ENCODE measurements at places on chromosomes 12 and 14.
A peak's percentile ranks its signal among the peaks of the same experiment; 100 is the strongest.

DNA sequence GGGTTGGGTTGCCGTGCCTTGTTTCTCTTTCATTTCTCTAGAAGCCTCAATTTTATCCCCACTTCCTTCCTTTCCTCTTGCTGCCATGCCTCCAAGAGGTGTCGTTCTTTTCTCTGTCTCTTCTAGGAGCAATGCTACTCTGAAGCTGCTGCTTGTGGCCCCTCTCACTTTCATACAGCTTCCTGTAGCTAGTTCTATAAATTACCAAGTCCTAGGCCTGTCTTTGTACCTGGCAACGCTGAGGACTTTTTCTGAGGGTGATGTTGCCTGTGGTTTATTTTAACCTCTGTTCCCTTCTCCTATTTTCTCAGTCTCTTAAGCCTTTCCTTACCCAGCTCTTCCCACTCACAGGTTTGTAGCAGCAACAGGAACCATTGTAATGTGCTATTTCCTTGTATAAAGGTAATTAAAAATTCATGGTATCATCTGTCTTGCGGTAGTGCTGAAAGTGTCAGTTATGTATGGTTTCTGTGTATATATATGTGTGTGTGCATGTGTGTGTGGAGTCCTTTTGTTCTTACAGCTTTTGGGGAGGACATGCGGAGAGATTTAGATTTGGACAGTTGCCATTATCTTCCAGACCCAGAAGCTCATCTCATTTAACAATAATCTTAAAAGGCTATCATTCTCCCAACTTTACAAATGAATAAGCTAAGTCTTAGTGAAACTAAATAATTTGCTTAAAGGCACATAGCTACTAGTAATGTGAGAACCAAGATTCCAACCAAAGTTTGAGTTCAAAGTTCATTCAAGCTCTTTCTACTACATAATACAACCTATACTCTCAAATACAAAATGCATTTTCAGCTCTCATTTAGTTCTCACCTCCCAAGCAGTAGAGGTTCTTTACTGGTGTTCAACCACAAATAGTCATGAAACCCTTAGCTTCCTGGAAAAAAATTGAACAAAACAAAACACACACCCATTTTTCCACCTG, 43.8 kb downstream of the DDHD1 start:
- peak; percentile 82 for DNase-seq

DNA sequence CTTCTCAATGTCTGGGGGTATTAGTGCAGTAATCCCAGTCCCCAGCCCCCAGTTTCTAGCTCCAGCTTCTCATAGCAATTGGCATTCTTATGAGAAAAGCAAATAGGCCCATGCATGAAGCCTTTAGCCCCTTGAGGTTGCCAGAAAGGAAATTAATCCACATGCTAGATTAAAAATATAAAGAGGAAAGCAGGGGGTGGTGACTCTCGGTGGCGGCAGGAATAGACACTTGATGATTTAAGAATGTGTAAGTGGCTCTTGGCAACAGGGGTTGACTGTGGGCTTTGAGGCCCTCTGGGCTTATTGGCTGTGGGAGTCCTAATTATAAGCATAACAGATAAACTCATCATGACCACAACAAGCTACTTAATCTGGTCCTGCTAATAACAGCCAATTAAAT, 1367.3 kb upstream of the FLRT2 start:
- no peak for DNase-seq

- DNase-seq: no peak
Measured at GRCh38 chr14:90060965-90061684, 669 bp upstream of the KCNK13 start.

DNA sequence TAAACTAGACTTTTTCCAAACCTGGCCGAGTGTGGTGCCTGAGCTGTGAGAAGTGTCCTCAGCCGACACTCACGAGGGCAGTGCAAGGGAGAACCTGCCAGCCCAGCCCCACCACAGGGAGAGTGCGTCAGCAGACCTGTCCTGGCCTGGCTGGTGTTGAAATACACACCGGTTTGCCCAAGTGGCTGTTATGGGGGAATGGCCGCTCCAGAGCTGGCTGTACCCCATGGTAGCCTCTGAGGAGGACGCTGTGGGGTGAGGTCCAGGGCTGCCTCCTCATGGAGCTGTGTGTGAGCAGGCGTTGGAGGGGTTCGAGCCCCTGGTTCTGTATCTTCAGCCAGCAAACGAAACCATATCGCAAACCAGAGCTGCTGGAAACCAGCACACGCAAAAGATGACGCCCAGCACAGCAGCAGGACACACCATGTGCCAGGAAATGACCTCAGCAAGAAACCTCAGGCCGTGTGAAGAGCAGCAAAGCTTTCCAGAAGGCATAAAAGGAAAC, 9.4 kb downstream of the ANKRD9 start:
- DNase-seq: no peak

DNA sequence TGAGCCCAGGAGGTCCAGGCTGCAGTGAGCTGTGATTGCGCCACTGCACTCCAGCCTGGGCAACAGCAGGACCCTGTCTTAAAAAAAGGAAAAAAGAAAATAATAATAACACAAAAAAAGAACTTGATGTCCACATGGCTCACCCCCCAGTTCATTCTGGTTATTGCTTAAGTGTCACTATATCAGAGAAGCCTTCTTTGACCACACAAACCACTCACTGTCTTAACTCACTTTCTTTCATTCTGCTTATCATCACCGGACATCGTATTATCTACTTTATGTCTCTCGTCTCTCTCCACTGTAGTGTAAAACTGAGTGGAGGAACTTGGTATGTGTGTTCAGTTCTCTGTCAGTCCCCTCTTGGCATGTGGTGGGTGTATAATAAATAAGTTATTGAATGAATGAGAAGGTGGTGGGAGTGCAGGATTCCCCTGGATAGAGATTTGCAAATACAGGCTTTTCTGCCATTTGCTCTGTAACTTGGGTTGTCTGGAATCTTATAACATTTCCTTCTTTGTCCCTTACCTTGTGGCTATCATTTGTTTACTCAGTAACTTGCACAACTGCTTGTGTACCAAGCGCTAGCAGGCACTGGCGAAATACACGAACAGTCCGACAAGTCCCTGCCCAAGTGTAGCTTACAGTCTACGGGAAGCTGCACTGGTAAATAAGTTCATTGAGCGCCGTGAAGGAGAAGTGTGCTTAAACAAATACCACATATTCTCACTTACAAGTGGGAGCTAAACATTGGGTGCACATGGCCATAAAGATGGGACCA, 86.6 kb upstream of the TRAF3 start:
- DNase-seq: no peak

GRCh38 chr12:98819821-98820404, 174.8 kb downstream of the APAF1 start:
- no peak for DNase-seq

GRCh38 chr12:113262710-113263109, 41.4 kb downstream of the TPCN1 start:
- no peak for DNase-seq

DNA sequence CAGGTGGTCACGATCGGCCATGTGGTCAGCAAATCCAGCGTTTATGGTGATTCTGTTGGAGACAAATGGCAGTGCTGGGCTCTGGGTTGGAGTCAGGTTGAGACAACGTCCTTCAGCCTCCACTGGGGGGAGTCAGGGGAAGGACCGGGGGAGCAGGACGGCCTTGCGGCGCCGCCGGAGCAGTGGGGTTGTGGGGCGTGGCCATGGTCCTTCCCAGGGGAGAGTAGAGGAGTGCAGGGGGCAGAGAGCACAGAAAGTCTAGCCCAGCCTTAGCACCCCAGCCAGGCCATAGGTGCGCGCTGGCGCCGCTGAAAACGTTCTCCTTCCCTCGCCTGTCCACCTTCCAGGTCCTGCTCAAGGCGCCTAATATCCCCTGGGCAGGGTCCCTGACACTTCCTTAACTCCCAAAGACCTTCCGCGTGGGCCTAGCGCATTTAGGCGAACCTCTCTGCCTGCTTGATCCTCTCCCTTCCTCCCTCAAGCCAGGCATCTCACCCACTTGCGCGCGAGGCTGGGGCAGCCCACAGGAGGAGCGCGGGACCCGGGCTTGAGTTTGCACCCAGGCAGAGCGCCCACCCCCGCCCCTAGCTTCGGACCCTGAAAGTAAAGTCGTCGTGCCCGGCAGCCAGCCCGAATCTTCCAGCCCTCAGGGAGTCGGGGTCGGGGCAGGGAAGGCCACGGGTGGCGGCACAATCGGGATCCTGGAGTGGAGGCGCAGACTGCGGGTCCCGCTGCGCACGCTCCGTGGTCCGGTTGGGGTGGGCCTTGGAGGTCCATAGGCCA, 3.1 kb upstream of the KIF26A start:
- no peak for DNase-seq

DNA sequence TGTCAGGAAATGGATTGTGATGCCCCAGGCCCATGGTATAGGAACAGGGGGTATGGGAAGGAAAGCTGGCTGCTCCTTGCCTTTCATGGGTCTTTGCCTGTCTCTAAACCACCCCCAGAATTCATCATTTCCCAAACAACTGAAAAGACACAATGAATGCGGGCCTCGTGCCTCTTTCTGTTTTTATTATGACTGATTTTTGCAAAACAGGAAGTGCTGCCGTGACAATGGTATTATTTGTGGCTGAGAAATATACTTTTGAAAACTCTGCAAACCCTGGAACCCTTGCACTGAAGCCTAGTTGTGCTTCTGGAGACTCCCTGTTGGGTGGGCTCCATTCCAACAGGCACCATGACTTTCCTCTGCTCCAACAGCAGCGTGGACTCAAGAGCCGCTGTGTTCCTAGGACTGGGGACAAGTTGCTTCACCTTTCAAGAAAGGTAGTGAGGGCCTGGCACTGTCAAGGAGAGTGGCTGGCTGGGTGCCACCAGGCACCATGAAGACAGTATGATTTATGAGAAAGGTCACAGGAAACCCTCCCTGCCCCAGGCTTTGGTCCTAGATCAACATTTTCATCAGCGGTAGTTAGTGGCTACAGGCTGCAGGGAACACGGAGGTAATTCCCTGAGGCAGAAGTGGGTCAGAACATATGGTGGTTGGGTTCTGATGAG, 4.8 kb upstream of the DGLUCY start:
- DNase-seq: no peak

GRCh38 chr14:58650857-58651256, 13.1 kb downstream of the DACT1 start:
- DNase-seq: no peak

GRCh38 chr14:82655770-82656169, 1122.1 kb upstream of the SEL1L start:
- DNase-seq: no peak

DNA sequence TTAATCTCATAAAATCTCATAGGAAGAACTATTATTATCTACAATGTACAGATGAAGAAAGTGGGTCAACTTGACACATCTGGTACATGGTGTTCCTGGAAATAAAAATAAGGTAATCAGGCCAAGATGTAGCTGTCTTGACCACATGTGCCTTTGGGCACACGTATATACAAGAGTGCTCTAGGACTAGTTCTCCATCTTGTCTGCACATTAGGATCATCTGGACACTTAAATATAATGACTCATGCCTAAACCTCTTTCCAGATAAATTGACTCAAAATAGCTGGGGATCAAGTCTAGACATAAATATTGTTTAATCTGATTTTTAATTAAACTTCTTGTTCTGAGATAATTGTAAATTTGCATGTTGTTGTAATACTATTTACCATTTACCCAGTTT, 182.6 kb downstream of the CNTN1 start:
- DNase-seq: no peak

DNA sequence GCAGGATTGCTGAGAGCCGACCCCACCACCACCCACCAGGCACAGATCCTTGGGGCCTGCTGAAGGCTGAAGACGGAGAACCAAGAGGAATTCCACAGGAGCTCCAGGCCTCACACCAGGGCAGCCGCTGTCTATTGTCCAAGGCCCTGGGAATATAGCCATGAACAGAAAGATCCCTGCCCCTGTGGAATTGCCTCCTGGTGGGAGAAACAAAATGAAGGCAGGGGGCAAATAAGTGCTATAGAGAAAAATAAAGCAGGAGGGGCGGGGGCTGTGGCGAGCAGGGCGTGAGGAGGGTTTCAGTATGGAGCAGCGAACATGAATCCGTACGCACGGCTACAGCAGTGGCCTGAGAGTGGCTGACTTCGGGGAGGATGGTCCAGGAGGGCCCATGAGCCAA, 96.1 kb downstream of the EML1 start:
- no peak for DNase-seq

DNA sequence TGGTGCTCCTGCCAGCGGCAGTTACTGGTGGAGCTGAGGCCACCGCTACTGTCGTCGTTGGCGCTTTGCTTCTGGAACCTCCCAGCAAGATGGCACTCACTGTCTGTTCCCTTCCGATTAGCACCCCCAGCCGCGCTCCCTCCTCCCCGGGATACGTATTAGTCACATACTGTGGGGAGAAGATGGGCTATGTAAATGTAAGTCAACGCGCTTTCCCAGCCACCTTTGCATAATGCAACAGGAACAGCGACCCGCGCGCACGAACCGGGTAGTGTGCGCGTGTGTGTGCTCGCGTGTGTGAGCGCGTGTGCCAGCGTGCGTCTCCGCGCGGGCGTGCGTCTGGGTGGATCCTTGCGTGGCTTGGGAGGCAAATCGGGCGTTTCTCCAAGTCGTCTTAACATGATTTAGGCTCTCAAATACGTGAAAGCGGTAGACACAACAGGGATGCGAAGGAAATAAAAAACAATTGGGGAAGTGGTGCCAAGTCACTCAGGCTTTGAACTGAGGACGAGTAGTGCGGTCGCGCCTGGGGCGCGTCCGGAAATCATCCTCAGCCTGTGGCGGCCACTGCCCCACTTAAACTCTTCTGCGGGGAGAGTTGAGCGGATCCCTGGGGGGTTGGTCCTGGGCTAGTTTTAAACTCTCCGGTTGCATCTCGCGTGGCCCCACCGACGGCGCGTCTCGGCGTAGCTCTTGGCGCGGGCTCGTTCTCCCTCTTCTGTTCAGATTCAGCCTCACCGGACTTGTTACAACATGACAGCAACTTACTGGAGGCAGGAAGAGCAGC, 1.8 kb downstream of the FLRT2 start:
- DNase-seq: no peak

DNA sequence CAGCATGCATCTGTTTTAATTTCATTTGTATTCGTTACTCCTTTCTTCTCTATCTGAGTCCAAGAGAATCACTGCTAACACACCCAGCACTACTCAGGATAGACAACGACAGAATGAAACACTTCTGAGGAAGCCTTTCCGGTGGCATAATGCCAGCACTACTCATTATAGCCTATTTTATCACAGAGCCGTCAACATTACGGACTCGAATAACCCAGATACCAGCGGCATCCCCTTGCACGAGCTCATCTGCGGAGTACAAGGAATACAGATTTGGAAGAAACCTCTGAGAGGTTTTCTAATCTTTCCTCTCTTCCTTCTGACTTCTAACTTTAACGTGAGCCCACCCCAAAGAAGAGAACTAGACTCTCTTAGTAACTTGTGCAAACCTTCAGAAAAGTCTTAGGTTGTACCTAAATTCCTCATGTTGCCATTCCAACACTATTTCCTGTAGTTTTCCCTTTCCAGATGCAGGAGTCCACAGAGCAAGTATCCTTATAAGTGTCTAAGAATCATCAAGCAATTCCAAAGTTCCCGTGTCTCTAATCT, 248.1 kb downstream of the APAF1 start:
- DNase-seq: no peak

DNA sequence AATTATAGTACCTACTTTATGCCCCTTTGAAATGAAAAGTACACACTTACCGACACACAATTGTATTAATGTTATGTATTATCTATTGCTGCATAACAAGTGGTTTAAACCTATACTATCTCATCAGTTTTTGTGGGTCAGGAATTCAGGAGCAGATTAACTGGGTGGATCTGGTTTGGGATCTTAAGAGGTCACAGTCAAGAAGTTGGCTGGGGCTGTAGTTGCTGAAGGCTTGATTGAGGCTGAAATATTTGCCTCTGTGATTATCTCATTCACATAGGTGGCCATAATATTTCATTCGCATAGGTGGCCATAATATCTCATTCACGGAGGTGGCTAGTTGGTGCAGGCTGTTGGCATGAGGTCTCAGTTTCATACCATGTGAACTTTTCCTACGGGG, 5.7 kb downstream of the METTL25 start:
- DNase-seq: no peak
